ENCODE measurements at places on chromosomes 5 and 9. TPM values are rescaled to one million over a fixed set of nuclear protein-coding genes. Genes with fewer than 3 reads are reported as not detected.

The GGTA1 gene
- total RNA-seq: not detected

The NSG2 gene
- not detected for total RNA-seq

The MGAT1 gene
- total RNA-seq: 62.9 TPM

The RORB gene
- total RNA-seq: 2.9 TPM

The PCDHB3 gene
- total RNA-seq: 0.11 TPM

The PIP5K1B gene
- 0.09 TPM for total RNA-seq

The PCDHGA3 gene
- 0.57 TPM for total RNA-seq

The SLC23A1 gene
- total RNA-seq: not detected

The FRRS1L gene
- total RNA-seq: not detected

The PTPN3 gene
- 10.4 TPM for total RNA-seq

The KCNV2 gene
- not detected for total RNA-seq

The ABO gene
- not detected for total RNA-seq

The LTC4S gene
- not detected for total RNA-seq

The LOX gene
- total RNA-seq: 59.7 TPM

The CCL27 gene
- total RNA-seq: not detected

The OCLN gene
- total RNA-seq: 39.0 TPM

The DAB2IP gene
- total RNA-seq: 15.9 TPM

The PKD2L2 gene
- not detected for total RNA-seq

The GPR151 gene
- not detected for total RNA-seq

The GZMA gene
- 1.8 TPM for total RNA-seq

The C5orf63 gene
- total RNA-seq: 1.7 TPM

The NEUROG1 gene
- total RNA-seq: not detected

The FAM221B gene
- not detected for total RNA-seq

The EIF4E1B gene
- not detected for total RNA-seq

The CBY3 gene
- not detected for total RNA-seq

All from Daoy (cell line).